ENCODE measurements at places on chromosomes 7 and 10. TPM values are rescaled to one million over a fixed set of nuclear protein-coding genes. Genes with fewer than 3 reads are reported as not detected.
A peak's percentile ranks its signal among the peaks of the same experiment; 100 is the strongest.

DNA sequence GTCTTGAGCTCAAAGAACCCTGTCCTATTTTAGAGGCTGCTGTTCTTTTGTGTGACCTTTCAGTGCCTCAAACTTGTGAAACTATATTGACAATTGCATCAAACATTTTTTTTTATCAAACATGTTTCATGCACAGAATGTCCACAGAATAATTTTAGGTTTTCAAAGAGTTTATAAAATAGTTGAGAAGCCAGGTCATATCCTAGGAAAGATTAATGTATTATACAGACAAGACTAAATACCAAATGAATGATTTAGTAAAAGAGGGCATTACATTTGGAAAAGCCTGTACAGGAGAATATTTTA, 67.0 kb downstream of the CDK6 start:
- no peak for DNase-seq
- H3K4me1 ChIP-seq, result peaks cover 51% of the 10 kb centered on the region
- no peak overlapping the region for H3K4me3 ChIP-seq
- no peak overlapping the region for H3K27ac ChIP-seq
- H3K36me3 ChIP-seq, result no peaks in the 10 kb centered on the region
- no peaks in the 10 kb centered on the region for H3K27me3 ChIP-seq

- H3K36me3 ChIP-seq, result no peaks in the 10 kb centered on the region
- H3K27me3 ChIP-seq, result no peaks in the 10 kb centered on the region
- H3K4me1 ChIP-seq, result no peaks in the 10 kb centered on the region
- no peak overlapping the region for H3K27ac ChIP-seq
- no peak for DNase-seq
- H3K4me3 ChIP-seq, result no peak overlapping the region
Measured at GRCh38 chr10:84432891-84433290, 104.5 kb downstream of the CCSER2 start.

GRCh38 chr7:84688671-84689070, 494.1 kb upstream of the SEMA3A start:
- H3K27me3 ChIP-seq, result no peaks in the 10 kb centered on the region
- H3K27ac ChIP-seq, result no peak overlapping the region
- H3K4me3 ChIP-seq, result no peak overlapping the region
- no peaks in the 10 kb centered on the region for H3K36me3 ChIP-seq
- DNase-seq, result no peak

Gene VENTX
- total RNA-seq, result 1.5 TPM

Gene PRPS1L1
- total RNA-seq, result not detected

GRCh38 chr7:127536394-127536691, 49.1 kb downstream of the GCC1 start:
- H3K27me3 ChIP-seq, result peaks cover 7% of the 10 kb centered on the region
- H3K36me3 ChIP-seq, result no peaks in the 10 kb centered on the region
- no peak for DNase-seq
- H3K4me1 ChIP-seq, result no peaks in the 10 kb centered on the region

DNA sequence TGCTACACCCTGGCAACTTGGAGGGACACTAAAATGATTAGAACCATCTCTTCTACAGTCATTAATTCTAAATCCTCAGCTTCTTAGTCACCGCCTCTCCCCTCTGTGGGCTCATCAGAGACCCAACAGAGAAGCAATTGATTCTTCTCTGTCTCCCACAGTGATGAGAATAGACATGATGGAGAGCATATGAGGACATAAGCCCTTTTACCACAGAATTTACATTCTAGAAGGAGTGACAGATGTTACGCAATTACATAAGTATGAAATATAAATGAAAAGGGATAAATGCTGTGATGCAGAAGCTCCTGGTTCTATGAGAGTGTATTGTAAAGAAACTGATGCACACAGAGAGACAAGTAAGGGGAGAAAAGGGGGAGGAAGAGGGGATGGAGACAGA, 18.1 kb upstream of the ABCB5 start:
- no peaks in the 10 kb centered on the region for H3K27me3 ChIP-seq
- no peaks in the 10 kb centered on the region for H3K36me3 ChIP-seq
- no peak overlapping the region for H3K27ac ChIP-seq
- no peak overlapping the region for H3K4me3 ChIP-seq

GRCh38 chr10:119416855-119417254, 125.7 kb downstream of the RGS10 start:
- H3K4me1 ChIP-seq, result peaks cover 22% of the 10 kb centered on the region
- H3K36me3 ChIP-seq, result no peaks in the 10 kb centered on the region
- no peaks in the 10 kb centered on the region for H3K27me3 ChIP-seq
- DNase-seq, result peak; percentile 67

- H3K4me1 ChIP-seq, result peaks cover 16% of the 10 kb centered on the region
- no peak overlapping the region for H3K27ac ChIP-seq
- H3K36me3 ChIP-seq, result no peaks in the 10 kb centered on the region
- peak overlapping the region; percentile 69 for H3K4me3 ChIP-seq
- no peaks in the 10 kb centered on the region for H3K27me3 ChIP-seq
- DNase-seq, result peak; percentile 46
Measured at GRCh38 chr7:105876964-105877601, 684 bp upstream of the ATXN7L1 start.

GRCh38 chr7:42100156-42100508, 136.9 kb downstream of the GLI3 start:
- no peak overlapping the region for H3K27ac ChIP-seq
- DNase-seq, result no peak
- H3K4me1 ChIP-seq, result peaks cover 13% of the 10 kb centered on the region
- no peaks in the 10 kb centered on the region for H3K36me3 ChIP-seq

Gene CYP2C8
- 7.0 TPM for total RNA-seq
